ENCODE measurements at places on chromosomes 1 and 21. TPM values are rescaled to one million over a fixed set of nuclear protein-coding genes. Genes with fewer than 3 reads are reported as not detected.

GRCh38 chr1:65233782-65234181, 75.6 kb upstream of the DNAJC6 start:
- no peak for DNase-seq

- no peak for DNase-seq
Measured at GRCh38 chr1:227895828-227896685, 51.7 kb downstream of the WNT9A start.

GRCh38 chr1:200934676-200935245, 40.1 kb downstream of the INAVA start:
- no peak for DNase-seq

DNA sequence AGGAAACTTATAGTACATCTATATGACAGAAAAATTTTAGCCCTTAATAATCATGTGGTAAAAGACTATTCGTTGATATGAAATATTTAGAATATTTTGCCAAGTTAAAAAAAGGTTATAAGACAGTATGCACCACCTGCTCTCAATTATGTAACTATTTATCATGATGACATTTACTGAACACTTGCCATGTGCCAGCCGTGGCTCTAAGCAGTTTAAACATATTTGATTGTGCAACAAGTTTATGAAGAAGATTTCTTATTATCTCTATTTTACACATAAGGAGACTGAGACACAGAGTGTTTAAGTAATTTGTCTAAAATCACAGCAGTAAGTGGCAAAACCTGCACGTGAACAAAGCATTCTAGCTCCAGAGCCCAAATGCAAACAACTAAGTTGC, 199.3 kb upstream of the JUN start:
- no peak for DNase-seq

GRCh38 chr1:46545784-46546183, 5.7 kb downstream of the KNCN start:
- no peak for DNase-seq

GRCh38 chr1:171107262-171107940, 16.7 kb downstream of the FMO3 start:
- no peak for DNase-seq

CA6 gene
- not detected for total RNA-seq

MAP3K21 gene
- total RNA-seq, result 11.9 TPM

SH2D1B gene
- 0.12 TPM for total RNA-seq
